ENCODE measurements at places on chromosomes 12 and 14. TPM values are rescaled to one million over a fixed set of nuclear protein-coding genes. Genes with fewer than 3 reads are reported as not detected.

DNA sequence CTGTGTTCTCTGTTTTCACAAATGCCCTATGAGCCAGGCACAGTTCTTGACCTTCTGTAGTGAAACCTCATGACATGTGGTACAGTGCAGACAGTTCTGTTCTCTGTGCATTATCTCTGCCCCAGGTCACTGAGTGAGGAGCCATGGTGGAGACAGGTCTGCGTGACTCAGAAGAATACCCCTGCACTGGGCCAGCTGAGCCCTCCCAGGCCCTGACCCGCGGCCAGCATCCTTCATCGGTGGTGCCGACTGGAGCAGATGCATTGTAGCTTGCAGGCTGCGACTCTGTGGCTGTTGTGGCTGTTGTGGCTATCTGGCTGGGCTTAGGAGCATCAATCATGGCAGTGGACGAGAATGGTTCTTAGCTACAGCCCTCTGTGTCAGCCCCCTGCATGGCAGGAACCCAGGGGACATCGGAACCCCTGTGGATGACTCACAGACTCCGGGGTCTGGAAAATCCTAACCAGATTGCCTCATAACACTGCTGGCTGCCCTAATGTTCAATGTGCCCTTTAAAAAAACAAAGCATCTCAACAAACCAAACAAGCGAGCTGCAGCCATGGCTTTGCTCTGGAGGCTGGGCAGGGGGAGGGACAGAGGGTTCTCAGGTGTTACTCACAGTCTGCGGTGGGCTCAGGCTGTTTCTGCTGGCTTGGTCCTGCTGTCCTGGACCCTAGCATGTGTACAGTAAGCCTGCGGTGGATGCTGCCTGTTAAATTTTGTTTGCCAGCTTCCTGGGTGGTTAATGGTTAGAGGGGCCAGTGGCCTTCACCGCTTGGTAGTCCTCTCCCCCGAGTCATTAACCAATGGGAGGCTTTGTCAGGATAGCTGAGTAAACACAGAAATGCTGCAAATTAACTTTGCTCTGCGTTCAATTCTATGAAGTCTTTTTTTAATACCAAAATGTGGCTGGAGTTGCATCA lies at the start of gene SERPINA6:
SERPINA6 (minus strand) TSS at position 689 of the 923 bp plus-strand sequence. CDS start 8,688 bp downstream, outside the sequence.
- no peak for DNase-seq

DNA sequence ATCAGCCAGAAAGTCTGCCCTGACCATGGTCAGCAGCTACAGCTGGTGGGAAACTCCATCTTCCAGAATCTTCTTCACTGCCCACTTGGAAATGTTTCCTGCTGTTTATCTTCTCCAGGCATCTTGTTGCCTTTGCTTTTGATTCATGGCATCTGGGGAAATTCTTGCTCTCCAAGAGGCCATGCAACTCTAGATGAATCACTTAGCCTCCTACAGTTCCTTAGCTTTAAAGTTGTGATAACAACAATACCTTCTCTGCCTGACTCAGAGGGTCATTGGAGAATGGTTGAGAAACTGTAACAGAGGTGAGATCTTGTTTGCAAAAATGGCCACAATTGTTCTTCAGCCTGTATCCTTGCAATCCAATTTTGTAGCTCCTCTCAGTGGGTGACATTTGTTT lies 121.0 kb upstream of the VRK1 start:
- DNase-seq = no peak

DNA sequence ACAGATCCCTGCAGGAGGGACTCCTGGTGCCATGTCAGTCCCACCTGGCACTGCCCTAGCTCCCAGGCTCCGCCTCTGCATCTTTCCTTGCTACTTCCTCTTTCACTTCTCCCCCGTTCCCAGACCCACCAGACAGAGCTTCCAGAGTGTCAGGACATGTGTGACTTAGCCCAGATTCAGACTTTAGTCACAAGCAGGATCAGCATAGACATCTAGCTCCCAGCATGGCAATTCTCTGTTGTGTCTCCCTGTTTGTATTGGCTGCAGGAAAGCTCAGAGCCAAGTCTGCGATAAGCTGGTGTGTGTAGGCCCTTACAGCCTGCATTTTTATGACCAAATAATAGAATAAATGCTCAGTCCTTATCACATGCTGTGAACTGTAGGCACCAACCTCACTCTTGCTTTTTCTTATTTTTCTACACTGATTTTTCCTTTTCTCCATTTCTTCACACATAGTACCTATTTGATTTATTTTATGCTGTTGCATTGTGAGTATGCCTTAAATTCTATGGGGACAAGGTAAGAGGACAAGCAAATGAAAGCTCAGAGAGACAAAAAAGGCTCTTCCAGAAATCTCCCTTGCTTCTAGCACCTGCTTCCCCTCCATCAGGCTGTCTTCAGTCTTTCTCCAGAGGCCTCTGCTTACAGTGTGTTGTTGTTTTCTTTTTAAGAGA lies 5.9 kb downstream of the DHRS2 start:
- no peak for DNase-seq

The PTPN6 gene
- 18.1 TPM for polyA plus RNA-seq

GRCh38 chr12:124651516-124652273 lies 84.3 kb upstream of the NCOR2 start:
- DNase-seq = no peak

The FAM186B gene
- 0.86 TPM for polyA plus RNA-seq

GRCh38 chr12:71671816-71672215 lies 7.7 kb downstream of the THAP2 start:
- DNase-seq = no peak

The TAS2R20 gene
- 1.1 TPM for polyA plus RNA-seq

DNA sequence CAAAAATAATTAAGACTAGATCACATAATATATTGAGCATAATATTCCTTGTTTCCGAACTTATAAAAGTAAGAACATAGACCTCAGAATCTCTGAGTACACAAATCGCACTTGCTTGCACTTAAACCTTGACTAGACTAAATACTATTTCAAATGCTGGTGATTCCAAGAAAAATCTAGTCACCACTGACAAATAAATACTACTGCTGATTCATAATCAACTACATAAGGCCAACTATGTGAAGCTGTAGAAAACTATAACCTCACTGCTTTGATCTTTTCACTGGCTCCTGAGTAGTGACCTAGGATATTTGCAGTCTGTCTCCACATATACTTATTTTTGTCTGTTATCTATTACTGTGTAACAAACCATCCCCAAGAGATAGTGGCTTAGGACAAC lies 245.4 kb downstream of the DIO2 start:
- no peak for DNase-seq

- DNase-seq = no peak
Measured at GRCh38 chr12:124755801-124756148, 107.9 kb downstream of the SCARB1 start.

The ASB2 gene
- 0.39 TPM for polyA plus RNA-seq

DNA sequence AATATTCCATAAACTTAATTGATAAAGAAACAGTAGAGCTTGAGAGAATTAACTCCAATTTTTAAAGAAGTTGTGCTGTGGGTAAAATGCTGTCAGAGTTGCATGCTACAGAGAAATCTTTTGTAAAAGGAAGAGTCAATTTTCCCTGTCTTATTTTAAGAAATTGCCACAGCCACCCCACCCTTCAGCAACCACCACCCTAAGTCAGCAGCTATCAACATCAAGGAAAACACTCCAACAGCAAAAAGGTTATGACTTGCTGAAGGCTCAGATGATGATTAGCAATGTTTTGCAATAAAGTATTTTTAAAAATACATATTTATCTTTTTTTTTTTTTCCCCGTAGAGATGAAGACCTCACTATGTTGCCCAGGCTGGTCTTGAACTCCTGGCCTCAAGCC lies 6.5 kb upstream of the DRAM1 start:
- no peak for DNase-seq

The ADAM21 gene
- 0.61 TPM for polyA plus RNA-seq

The CD69 gene
- polyA plus RNA-seq = 1.4 TPM

The ESR2 gene
- 0.79 TPM for polyA plus RNA-seq

GRCh38 chr12:67807814-67808213 lies 159.3 kb downstream of the DYRK2 start:
- no peak for DNase-seq

The RD3L gene
- polyA plus RNA-seq = not detected

DNA sequence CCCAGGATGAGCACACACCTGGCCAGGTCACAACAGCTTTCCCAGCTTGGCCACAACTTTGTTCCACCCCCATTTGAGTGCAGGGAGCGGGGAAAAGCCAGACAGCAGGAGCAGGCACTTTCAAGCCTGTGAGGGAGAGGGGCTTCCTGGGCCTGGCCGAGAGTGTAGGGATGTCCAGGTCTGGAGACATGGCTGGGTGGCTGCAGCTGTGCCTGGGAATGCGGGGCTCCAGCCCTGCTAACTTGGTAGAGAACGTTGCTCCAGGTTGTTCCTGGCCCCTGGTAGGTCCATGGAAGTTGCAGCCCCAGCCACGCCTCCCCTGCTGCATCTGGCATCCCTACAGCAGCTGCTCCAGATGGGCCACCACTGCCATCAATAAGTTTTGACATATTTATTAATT lies 738.5 kb downstream of the SLC6A15 start:
- DNase-seq = no peak

DNA sequence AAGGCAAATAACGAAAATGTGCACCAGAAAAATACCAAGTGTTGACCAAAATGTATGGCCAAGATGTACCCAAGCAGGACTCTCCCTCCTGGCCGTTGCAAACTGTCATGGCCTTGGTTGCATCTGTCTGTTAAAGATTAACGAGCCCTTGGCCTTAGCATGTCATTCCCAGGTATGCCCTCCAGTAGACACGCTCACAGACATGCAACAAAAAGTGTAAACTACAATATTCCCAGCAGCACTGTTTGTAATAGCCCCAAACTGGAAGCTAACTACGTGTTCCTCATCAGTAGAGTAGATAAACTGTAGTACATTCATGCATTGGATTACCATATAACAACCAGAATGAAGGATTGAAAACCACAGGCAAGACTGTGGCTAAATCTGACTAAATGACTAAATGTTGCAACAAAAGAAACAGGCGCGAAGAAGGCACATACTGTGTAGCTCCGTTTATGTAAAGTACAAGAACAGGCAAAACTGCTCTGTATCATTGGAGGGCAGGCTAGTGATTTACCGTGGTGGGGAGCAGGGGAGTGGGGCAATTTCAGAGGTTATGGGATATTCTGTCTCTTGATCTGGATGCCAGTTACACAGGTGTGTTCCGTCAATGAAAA lies 232.8 kb upstream of the DIO3 start:
- DNase-seq = no peak

- no peak for DNase-seq
Measured at GRCh38 chr14:79090641-79091180, 920.5 kb downstream of the NRXN3 start.

The ARMH4 gene
- 45.4 TPM for polyA plus RNA-seq

Measured in left renal pelvis (tissue), 4 donors.